DMS153 (cell line): ENCODE measurements at places on chromosomes 12 and 14.

DNA sequence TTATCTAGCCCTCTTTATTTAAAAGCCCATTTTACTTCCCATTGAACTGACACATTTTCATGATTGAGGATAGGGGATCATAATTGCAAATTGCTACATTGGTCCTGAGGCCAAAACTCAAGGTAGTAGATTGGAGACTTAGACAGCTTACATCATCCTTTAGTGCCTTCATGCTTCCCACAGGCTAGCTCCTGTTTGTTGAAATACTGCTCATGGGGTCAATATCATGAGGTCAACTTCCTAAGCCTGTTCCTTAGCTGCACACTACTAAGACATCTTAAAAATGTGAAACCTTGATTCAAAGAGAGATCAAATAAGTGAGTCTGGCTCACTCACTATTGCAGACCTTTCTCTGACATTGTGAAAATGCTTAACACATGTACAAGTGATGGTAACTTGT is 113.0 kb downstream of the TBC1D30 start:
- no peak for DNase-seq

DNA sequence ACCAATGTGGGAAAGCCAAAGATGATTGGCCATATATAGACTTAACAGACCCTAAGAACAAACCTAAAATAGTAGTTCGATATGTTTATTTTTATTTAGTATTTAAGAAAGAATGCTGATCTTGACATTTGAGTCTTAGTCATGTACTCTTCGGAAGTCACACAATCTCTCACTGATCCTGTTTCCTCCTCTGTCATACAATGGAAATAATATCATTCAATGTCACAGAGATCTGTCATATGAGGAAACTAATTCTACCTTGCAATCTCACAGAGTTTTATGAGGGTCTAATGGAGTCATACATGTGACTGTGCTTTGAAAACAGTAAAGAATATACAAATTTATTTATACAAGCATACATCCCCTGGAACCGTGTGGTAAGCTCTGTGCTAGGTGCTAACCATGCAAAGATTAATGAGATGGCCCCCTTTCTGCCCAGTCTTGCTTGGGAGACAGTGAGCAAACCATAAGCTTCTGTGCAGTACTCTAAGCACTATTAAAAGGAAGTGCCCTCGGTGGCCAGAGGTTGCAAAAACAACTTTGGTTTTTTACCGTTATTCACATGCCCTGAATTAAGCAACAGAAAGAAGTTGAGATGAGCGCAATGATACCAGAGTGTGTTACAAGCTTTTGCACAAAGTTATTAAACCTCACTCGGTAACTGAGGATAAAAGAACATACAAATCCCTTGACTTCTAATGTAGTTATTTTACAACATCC is 1.7 kb upstream of the LIN7A start:
- no peak for DNase-seq

GRCh38 chr12:119341988-119342387 is 7.5 kb downstream of the CCDC60 start:
- no peak for DNase-seq

GRCh38 chr12:117563007-117563406 is 201.6 kb upstream of the NOS1 start:
- no peak for DNase-seq

- DNase-seq = no peak
Measured at GRCh38 chr14:90810806-90811205, 5.4 kb downstream of the TTC7B start.

GRCh38 chr14:79598339-79598738 is 613.0 kb downstream of the DIO2 start:
- DNase-seq = no peak

DNA sequence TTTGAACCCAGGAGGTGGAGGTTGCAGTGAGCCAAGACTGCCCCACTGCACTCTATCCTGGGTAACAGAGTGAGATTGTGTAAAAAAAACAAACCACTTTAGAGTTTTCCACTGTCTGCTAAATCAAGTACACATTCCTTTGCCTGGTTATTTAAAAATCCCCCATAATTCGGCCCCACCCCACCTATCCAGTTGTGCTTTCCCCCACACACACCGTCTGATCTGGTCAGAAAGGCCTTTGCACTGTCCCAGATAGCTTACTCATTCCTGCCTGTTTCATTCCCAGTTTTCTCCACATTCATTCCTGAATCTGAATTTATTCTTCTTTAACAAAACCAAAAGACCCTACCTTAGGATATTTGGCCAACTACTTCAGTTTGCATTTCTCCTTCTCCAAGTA is 29.5 kb downstream of the NINJ2 start:
- DNase-seq = no peak

GRCh38 chr12:39442831-39443080 is 164 bp downstream of the KIF21A start:
- no peak for DNase-seq

DNA sequence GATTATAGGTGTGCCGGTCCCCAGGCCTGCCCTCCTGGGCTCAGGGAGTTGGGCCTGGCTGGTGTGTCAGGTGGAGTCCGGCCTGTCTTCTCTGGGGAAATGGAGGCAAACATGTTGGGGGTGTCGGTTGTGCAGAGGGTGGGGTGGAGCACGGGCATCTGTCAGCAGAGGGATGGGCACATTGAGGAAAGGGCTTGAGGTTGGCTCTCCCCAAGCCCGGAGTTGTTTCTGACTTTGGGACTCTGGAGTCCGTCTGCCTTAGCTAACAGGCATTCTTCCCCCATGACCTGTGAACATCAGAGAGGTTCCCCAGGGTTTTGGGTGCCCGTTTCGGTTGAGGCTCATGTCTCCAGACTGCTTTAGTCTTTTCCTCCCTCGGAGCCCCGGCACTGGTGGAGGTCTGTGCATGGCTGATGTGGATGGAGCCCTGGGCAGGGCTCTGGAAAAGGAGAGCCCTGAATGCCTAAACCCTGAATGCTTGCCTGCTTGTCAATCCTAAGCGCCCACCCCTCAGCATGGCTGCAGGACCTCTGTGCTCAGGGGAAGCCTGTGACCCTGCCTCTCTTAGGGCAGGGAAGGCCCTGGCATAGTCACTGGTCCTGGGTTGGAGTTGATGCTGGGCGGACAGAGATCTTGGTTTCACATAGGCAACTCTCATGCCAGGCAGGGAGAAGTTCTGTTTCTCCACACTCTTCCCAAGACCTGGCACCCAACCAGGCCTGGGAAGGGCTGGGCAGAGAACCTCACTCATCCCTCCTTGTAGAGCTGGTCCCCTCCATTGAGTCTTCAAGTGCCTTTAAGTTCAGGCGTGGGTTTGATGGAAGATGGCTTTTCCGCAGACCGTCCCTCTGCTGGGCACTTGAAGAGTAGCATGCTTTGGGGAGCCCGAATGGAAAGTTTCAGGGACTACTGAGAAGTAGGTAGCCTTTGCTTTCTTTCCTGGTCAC is 12.9 kb downstream of the NYNRIN start:
- DNase-seq = peak; percentile 15

- no peak for DNase-seq
Measured at GRCh38 chr14:44804391-44804790, 157.4 kb downstream of the KLHL28 start.

DNA sequence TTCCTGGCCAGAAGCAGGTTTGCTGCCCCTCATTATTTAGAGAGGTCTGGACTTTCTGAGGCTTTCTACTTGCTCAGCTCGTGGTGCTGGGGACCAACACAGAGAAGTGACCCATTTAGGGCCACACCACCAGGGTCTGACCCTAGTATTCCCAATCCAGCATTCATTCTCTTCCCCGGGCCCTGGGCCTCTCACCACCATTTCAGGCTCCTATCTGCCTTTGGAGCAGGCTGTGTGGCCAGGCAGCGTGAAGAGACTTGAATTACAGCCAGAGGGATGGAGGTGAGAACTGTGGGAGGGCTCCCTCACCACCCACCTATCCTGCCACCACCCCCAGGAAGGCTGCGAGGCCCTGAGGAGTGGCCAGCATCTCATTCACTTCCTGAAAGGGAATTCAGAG is 24.6 kb downstream of the FAM222A start:
- DNase-seq = no peak

- no peak for DNase-seq
Measured at GRCh38 chr14:85576848-85577542, 47.1 kb downstream of the FLRT2 start.

GRCh38 chr14:24036169-24036962 is 15.4 kb upstream of the CARMIL3 start:
- peak; percentile 79 for DNase-seq
